NCI-H2081 treated with DMSO at 0.1 percent for 48 hours (cell line): ENCODE measurements at places on chromosomes 13 and 19.
A peak's percentile ranks its signal among the peaks of the same experiment; 100 is the strongest.

DNA sequence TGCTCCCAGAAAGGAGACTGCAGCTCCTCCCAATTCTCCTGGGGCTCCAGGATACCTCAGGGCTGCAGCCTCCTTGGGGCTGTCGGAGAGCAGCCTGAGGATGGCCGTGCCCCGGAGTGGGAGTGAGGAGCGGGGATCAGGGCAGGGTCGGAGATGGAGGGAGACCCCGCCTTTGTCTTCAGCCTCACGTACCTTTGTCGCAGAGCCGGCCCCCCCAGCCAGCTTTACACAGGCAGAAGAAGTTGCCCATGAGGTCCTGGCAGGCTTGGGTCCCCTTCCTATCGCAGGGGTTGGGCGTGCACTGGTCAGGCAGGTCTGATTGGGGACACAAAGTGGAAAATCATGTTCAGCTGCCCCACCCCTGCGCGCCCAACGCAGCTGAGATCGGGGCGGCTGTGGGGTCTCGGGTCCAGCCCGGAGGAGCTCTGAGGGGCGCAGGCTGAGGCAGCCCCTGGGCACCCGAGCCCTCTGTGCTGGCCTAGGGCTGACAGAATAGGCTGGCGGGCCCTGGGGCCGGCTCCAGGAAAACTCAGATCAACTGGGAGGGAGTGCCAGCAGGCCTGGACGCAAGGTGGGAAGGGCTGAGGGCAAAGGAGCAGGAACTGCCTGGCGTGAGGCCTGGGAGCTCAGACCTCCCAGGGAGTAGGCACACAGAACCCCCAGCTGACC is 24.2 kb downstream of the GAS6 start:
- DNase-seq = no peak

GRCh38 chr13:31968473-31968872 is 63.1 kb upstream of the FRY start:
- no peak for DNase-seq

DNA sequence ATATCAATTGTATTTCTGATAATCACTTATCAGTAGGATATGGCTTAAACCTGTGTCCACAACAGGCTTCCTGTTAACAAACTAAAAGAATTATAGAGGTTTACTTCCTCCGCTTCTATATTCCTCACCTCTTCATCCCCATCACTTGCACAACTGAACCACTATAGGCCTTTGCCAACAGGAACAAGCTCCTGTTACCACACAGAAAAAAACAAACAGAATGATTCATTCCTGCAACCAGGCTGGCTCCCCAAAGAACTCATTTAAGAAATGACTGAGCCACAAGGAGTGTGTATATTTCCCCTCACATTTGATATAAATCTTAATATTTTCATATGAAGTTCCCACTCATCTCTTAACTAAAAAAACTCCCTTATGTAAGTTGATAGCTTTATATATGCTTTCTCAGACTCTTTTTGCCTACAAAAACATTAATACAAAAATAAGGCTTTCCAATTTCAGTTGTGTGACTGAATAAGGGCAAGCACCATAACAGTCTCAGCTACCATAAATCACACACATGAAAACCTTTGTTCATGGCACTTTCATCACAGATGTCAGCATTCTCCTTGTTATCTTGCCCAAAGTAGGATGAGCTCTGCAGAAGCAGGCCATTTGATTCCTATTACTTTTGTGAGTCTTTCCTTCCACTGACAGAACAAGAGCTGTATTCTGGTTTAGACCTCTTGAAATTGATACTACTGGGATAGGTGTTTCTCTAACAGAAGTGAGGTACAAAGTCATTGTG is 366.8 kb downstream of the SLITRK1 start:
- no peak for DNase-seq

DNA sequence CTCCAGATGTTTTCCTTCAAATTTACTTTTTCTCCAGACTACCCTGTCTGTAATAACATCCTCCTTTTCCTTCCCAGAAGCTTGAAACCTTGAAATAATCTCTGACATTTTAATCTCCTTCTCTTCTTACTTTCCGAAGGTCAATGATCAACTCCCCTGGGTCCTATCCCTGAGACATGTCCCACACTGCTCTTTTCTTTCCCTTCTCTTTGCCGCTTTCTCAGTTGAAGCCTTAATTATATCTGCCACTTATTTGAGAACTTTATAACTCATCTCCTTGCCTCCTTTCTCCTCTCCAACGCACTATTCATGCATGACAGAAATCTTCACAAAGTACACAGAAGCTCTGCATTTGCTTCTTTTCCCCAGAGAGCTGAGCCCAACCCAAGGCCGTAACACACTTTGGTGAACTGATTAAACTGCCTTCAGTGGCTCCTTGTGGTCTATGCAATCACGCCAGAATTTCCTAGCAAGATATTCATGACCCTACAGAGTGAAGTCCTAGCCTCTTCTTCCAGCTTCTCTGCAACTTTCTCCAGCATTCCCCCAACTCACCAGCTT is 9.2 kb upstream of the WASF3 start:
- no peak for DNase-seq

GRCh38 chr13:79477968-79478367 is 3.0 kb upstream of the NDFIP2 start:
- no peak for DNase-seq

DNA sequence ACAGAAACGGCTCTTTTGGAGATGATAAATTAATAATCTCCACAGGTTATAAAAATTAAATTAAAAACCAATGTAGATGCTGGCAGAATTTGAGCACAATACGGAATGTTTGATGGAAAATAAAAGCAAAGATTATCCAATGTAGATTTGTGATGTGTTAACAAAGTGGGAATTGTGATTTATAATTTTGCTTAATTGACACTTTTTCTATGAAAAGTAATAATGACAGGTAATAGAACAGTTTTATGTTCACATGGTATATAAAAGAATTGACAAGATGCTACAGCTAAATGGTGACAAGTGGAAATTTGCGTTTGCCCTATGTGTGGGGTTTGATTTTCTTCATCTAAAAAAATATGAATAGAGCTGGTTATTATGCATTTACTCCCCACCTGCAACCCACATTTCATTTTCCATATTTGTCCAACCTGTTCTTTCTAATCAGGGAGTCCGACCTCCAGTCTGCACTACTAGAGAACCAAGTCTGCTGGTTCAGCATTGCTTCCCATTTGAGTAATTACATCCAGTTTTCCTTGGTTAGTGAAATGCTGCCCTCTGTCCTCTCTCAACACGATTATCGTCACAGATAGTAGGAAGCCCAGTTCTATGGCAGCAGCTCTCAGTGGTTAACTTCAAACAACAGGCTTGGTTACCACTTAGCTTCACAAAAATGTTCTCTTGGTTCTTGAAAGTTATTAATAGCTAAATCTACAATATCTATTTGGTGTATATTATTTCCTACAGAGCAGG is 61.4 kb upstream of the SLITRK1 start:
- DNase-seq = no peak

DNA sequence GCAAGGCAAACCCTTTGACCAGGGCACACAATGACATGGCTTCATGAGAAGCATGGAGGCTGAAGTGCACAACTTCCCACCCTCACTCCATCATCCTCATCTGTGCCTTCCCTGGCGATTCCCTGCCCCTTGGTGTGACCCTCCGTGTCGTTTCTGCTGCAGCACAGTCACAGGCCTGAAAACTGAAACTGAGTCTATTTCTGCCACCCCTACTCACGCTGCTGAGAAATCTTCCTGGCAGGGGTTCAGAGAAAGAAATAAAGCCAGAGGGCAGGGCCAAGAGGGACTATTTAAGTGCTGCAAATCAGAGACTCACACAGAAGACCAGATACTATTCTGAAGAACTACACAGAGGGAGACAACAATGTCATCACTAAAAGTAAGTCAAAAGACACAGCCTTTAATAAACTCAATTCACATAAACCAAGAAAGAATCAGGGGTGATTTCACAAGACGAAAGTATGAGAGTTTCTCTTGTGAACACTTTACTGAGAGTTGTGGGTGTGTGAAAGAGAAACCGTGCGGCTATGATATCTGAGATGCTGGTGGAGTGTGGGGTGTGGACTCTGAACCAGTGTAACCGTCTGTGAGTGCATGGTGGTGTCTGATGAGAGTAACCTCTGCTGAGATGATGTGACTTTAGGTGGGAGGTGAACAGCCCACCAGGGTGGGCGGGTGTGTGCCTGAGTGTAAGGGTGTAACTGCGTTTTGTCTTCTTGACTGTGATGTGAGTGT is 23.5 kb downstream of the LGALS16 start:
- DNase-seq = no peak

DNA sequence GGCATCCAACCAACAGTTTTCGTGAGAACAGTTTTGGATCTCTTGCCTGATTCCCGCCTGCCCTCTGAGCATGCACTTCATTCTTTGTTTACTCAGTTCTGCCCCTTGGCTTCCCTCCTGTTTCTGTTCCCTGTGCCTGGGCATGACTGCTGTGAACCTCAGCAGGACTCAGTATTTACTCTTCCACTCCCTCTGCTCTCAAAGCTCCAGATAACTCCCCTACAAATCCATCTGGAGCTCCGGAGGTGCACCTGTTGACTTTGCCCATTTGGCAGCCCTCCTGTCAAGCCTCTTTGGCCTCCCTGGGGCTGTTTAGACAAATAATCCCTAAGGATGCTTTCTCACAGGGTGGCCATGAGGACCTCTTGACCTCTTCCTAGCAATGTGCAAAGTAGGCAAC is 34.2 kb upstream of the ARGLU1 start:
- peak; percentile 29 for DNase-seq

DNA sequence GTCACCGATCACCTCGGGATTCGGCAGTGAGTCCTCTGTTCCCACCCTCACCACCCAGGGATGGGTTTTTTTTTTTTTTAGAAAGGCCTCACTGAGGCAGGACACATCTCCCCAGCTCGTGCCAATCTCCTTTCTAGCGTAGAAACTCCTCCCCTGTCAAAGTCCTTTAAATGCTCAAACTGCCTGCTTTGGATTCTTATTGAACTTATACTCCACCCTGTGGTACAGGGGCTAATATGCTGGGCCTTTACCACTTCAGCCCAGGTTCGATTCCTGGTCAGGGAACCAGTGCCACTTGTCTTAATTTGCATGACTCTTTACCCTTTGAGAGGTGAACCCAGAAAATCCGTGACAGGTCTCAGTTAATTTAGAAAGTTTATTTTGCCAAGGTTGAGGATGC is 8.3 kb upstream of the ZNF14 start:
- no peak for DNase-seq

DNA sequence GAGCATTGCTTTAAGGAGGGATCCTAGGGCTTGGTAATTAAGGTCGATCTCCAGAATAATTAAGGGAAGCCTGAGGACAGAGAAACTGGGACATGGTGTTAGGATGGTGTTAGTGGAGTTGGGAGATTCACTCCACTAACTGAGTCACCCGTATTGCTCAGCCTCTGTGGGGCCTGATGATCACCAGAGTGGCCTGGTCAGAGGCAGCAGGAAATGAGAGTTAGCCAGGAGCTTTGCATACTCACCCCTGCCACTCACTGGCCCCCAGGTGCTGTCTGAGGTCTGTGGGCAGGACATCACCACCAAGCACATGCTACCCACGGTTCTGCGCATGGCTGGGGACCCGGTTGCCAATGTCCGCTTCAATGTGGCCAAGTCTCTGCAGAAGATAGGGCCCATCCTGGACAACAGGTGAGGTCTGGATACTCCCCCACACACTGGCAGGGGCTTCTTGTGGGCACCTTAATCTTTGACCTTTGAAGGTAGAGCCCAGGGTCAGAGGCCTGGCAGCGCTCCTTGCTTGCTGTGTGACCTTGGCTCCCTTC is 32.1 kb downstream of the PPP2R1A start:
- no peak for DNase-seq

GRCh38 chr19:14158276-14159023 is 22.1 kb upstream of the ASF1B start:
- no peak for DNase-seq

- no peak for DNase-seq
These were observed 17.6 kb downstream of the ACOD1 start for GRCh38 chr13:76965759-76966421.

GRCh38 chr13:86174622-86175021 is 375.4 kb upstream of the SLITRK6 start:
- no peak for DNase-seq

GRCh38 chr13:112617754-112618375 is 29.9 kb upstream of the TUBGCP3 start:
- DNase-seq = no peak

- DNase-seq = no peak
These were observed 1646.2 kb upstream of the SPRY2 start for GRCh38 chr13:81987159-81987558.

DNA sequence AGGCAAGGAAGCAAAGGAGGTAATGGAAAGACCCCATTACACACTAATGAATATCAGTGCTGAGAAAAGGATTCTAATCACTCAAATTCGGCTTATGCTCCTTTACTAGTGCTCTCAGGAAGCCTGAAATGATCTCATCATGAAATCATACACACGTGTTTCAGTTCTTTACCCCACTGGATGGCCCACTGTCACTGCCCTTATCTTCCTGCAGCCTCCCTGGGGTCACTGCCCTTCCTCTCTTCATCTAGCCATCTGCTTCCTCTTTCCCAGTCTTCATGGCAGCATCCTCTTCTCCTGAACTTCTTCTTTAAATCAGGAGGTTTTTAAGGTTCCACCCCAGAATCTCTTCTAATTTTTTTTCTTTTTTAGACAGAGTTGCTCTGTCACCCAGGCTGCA is 27.9 kb upstream of the EEF1AKMT1 start:
- DNase-seq = no peak

- no peak for DNase-seq
These were observed 38.2 kb downstream of the ATP12A start for GRCh38 chr13:24718192-24718965.

DNA sequence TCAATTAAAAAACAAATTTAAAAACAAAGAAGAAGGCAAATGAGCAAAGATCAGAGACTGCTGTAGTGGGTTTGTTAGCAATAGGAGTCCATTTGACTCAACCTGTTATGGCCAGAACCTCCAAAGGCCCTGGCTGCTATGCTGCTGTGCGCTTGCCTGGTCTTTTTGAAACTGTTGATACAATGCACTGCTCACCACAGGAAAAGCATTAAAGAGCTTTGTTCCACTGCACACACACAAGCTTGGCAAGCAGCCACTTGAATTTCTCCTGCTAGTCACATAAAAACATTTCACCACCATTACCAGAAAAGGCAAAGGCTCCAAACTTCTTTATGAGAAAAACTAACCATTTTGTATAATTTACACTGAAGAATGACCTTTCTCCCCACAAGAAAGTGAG is 132.2 kb downstream of the FREM2 start:
- peak; percentile 75 for DNase-seq
